Activated naive CD4-positive, alpha-beta T cell (primary cell): ENCODE measurements at places on chromosomes 1 and 21.

DNA sequence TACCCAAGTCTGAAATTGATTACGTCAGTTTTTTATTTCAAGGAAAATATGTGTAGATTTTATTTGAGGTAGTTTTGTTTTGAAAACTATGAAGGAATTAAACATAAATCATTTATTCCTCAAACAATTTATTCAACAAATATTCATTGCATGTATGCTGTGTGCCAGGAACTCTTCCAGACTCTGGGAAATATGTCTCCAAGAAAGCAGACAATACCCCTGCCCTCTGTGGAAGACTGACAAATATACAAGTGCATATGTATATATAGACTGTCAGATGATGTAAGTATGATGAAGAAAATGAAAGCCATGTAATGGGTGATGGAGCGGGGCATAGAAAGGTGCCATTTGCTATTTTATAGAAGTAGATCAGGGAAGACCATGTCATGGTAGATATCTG is 889.5 kb downstream of the USP25 start:
- DNase-seq, result no peak

- DNase-seq, result no peak
Measured at GRCh38 chr1:230899841-230900251, 31.5 kb upstream of the C1orf198 start.

DNA sequence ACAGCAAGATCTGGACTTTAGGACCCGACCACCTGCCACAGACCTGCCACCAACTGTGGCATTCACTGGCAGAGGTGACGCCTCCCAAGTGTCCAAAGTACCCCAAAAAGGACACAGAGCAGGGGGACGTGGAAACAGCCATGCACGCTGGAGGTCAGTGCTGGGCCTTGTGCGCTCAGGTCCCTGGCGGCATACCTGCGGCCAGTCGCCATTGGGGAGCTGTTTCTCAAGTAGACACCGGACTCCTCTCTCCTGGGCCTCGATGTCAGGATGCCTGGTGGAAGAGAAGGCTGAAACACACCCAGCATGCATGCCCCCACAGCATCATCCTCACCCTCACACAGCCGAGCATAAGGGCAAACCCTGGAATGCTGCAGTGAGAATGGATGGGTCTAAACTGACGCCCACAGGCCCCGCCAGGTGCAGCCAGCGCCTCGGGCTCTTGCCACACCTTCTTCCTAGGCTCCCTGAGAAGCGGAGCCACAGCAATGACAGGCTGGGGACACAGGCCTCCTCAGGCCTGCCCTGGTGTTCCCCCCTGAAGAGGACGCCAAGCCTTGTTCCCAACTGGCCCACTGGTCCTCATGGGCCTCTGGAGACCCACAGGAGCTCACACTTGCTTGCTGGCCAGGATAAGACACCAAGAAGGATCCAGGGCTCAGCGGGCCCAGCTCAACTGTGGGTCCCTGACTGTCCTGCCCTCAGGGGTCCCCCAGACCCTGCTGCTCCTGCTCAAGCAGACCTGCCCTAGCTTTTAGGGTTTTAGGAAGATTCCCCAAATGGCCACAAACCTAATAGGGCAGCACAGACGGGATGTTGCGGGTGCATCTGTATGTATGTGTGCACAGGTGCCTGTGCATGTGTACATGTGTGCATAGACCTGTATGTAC is 7.7 kb upstream of the SPATC1L start:
- DNase-seq, result no peak

DNA sequence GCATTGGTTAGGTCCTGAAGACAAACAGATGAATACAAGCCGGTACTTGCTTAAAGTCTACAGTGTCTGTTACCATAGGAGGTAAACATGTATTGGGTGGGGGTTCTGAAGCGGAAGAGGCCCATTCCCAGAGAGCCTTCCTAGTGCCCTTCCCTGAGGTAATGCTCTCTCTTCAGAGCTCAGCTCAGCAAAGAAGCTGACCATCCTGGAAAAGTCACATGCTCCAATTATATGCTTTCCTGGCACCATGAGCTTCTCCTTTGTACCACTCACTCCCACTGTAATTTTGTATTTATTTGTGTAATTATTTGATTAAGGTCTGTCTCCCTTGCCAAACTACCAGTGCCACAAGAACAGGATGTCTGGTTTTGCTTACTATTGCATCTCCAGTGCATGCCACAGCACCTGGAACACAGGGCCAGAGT is 42.0 kb downstream of the RAB3B start:
- no peak for DNase-seq

GRCh38 chr1:109295712-109296415 is 10.9 kb downstream of the MYBPHL start:
- DNase-seq, result no peak

GRCh38 chr1:114229368-114229767 is 75.7 kb upstream of the SYT6 start:
- DNase-seq, result no peak

DNA sequence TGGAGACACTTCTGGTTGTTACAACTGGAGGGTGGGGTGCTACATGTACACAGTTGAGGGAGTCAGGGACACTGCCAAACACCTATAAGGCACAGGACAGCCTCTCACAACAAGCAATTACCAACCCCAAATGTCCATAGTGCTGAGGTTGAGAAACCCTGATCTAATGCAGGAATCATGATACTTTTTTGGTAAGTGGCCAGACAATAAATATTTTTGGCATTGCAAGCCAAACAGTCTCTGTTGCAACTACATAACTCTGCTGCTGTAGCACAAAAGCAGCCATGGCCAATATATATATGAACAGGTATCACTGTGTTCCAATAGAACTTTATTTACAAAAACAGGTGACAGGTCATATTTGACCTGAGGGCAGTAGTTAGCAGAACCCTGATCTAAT is 177.5 kb downstream of the ASTN1 start:
- DNase-seq, result no peak

DNA sequence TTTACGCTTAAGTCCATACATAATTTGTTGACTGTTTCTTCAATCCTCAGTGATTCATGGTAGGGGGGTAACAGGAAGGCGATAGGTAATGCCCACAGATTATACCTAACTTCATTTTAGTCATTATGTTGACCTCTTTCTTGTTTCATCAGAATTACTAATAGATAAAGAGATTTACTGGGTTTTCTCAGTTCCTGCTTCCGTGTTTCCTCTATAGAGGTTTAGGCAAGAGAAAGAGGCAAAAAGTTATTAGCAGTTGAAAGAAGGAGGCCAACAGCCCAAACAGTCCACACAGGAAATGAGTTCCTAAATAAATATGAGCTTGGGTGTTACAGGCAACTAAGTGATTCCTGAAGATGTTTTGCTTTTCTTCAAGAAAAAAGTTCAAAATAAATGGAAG is 17.9 kb upstream of the CLCA1 start:
- DNase-seq, result no peak

DNA sequence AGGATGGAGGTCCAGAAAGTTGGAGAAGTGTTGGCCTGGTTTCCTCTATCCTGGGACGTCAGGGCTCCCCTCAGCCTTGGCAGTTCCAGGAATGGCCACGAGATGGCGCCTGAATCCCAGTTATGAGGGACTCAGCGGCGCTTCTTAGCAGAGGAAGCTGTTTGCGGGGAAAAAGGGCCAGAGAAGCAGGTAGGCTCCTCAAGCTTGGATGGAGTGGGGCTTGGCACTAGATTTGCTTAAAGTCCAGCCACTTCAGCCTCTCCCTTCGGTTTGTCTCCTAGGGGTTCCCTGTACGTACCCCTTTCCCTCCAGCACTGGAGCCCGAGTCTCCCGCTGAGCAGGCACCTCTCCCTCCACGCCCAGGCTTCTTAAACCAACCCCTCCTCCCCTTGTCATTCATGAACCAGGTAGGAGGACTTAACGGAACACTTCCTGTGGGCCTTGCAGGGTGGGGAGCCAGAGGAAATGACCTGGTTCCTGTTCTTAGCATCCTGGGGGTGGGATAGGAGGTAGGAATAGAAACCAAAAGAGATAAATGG is 32.0 kb upstream of the TENT5B start:
- peak; percentile 89 for DNase-seq

- no peak for DNase-seq
Measured at GRCh38 chr1:61921435-61921834, 179.2 kb downstream of the PATJ start.

DNA sequence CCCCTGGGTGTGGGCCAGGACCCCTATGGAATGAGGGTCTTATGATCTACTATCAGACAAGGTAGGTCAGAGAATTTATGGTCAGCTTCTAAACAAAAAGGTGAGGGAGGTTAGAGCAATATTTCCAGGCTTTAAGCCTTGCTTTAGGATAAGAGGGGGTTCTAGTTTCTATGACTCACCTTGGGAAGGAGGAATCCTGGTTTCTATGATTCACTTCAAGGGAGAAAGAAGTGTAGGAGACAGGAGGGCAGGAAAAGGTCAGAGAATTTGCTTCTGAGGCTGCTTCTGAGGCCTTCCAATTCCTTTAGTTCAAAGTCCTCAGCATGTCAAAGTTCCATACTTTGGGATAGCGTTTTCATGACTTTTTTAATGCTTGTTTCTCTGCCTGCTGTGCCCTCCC is 35.2 kb downstream of the RGL1 start:
- DNase-seq, result no peak

DNA sequence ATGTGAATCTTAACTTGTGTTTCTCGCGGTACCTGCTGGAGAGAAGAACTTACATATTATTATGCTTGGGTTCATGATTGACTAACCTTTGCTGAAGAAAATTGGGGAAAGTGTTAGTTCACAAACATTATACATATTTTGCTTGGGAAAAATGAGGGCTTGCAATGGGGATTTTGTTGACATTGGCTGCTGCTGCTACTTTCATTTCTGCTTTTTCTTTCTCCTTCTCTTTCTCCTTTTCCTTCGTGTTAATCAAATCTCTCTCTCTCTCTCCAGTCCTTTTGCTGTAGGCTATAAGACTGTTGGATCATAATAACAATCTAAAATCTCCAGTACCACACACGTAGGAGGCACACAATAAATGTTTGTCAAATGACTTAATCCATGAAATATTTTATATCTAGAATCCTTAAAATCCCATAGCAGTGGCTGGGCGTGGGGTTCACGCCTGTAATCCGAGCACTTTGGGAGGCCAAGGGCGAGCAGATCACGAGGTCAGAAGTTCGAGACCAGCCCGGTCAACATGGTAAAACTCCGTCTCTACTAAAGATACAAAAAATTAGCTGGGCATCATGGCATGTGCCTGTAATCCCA is 23.0 kb downstream of the IRF2BP2 start:
- no peak for DNase-seq

DNA sequence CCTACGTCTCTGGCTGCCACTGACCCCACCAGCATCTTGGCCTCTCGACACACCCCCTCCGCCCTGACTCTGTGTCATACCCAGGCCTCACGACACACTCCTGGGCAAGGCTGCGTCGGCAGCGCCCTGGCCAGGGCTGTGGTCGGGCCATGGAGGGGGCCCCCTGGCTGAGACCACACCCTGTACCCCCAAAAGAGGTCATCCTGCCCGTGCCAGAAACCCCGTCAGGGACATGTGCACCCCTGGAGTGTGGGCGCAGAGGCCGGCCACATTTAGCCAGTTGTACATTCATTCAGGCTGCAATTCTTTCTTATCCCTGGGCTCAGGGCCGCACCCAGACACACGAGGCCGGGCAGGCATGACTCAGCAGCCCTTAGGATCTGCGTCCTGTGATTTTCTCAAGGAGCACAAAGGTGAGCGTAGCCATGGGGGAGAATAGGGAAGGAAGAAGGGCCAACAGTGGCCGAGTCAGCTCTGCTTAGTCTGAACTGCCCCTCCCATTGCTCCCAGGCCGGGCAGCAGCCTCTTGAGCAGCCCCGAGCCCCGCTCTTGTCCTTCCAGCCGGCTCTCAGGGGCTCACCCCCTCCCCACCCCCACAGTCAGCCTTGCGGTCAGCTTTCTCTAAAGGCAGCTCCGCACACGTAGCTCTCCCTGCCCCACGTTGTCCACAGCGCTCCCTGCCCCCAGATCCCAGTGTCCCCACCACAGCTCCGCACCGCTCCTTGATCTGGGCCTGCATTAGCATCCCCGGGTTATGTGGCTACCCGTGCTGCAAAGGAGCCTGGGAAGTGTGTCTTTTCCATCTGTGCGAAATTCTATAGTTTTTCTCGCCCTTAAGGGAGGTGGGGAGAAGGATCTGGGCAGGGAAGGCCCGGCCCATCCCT is 7.9 kb downstream of the CSTB start:
- no peak for DNase-seq

- DNase-seq, result no peak
Measured at GRCh38 chr1:10744654-10745238, 51.7 kb downstream of the CASZ1 start.

GRCh38 chr1:1264026-1264425 is 9.6 kb downstream of the UBE2J2 start:
- no peak for DNase-seq

- DNase-seq, result no peak
Measured at GRCh38 chr1:20632386-20632785, 872 bp upstream of the PINK1 start.

DNA sequence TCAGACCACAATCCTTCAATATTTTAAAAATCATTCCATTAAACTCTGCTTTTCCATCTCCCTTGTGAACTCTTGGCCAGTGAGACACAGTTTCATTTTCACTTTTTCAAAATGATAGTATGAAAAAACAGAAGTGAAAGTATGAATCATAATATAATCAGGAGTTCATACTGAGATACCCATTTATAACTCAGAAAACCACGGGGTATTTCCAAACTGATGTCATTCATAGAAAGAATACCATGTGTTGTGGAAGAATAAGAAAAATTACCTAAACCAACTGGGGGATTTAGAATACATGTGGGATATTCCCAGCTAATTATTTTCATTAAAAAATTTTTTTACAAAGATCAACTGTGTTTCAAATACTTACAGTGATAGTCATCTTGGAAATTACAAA is 149.9 kb downstream of the MRPL39 start:
- no peak for DNase-seq

- no peak for DNase-seq
Measured at GRCh38 chr1:166882893-166883292, 6.8 kb upstream of the TADA1 start.

DNA sequence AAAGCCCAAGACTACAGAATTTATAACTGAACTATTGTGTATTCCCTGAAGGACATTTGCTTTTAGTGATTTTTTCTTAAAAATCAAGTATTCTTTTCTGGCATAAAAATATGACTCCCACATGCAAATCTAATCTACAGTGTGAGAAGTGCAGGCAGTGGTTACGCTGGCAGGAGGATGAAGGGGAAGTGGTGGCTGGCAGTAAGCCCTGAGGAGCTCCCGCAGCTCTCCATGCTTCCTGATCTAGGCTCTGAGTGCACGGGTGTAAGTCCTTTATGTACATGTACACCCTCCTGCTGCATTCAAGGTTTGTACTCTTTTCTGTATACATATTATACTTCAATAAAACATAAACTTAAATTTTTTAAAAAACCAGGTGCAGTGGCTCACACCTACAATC is 67.5 kb upstream of the PRDX6 start:
- DNase-seq, result no peak

DNA sequence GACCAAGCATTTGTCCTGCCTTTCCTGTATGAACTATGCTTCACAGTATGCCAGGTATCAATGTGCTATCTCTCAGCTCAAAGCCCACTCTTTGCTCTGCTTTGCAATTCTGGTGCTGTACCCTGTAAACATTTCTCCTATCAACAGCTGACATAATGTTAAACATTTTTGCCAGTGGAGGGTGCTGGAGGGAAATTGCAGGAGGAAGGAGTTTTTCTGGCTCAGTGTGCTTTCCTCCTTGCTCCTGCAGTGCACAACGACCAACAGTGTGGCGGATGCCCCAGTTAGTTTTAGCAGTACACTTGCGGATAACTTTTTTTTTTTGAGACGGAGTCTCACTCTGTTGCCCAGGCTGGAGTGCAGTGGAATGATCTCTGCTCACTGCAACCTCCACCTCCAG is 67.1 kb upstream of the PTGFRN start:
- DNase-seq, result no peak

GRCh38 chr1:84997667-84998600 is 1.0 kb upstream of the MCOLN2 start:
- no peak for DNase-seq
